ENCODE measurements at places on chromosomes 1 and 21.

DNA sequence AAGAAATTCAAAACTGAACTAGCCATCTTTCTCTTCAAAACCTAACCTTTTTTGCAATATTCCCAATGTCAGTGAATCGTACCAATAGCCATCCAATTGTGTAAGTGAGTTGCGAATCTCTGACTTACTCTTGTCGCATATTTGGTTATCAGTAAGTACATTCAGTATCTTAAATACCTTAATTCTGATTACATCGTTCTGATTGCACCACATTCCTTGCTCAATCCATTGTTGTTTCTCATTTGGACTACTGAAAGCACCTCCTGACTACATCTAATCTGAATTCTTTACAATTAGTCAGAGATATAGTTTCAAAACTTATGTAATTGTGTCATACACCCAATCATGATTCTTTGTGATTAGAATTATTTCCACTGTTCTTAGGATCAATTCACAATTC, 16.8 kb upstream of the BRINP3 start:
- DNase-seq, result no peak

- no peak for DNase-seq
These were observed 24.6 kb downstream of the LAMC2 start for GRCh38 chr1:183210681-183211080.

GRCh38 chr1:97814121-97814520, 106.7 kb downstream of the DPYD start:
- no peak for DNase-seq

DNA sequence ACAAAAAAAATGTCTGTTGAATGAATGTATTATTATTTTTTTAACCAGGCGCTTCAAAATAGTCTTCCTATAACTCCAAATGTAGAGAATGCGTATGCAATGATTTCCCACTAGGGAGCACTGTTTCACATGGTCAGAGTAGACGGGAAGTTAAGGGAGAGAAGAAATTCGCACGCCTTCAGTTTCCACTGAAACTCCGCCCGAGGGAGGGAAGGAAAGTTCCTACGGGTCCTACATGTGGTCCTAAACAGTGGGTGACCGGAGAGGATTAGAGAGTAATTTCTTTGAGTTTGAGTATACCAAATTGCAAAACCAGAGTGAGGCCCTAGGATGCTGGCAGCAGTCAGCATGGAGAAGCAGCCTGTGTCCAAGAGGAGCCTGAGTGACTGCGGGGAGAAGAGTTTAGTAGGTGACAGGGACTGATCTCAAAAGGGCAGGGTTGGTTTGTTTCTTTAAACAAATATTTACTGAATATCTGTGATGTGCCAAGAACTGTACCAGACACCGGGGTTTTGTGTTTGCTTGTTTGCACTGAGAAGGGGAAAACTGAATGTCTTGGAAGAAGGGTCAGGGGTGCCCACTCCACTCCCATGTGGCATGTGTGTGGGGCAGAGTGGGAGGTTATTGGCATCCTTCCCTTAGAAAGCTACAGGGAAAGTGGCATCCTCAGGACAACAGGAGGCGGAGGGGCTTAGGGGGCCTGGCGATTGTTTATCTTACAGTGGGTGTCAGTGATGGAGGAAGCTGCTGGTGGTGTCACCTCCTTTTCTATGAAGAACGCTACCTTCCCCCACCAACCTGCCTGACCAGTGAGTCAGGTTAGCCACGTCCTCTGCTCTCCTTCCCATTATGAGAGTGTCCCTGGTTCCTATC, 22.8 kb downstream of the RNU5D-1 start:
- DNase-seq, result peak; percentile 52

GRCh38 chr1:98975113-98975512, 29.5 kb downstream of the PLPPR5 start:
- no peak for DNase-seq

- DNase-seq, result no peak
These were observed 722 bp downstream of the LHX8 start for GRCh38 chr1:75134647-75135572.

GRCh38 chr1:110489973-110490542, 28.9 kb downstream of the KCNA10 start:
- DNase-seq, result no peak

- no peak for DNase-seq
These were observed 192.3 kb upstream of the ADGRL4 start for GRCh38 chr1:79198832-79199231.

DNA sequence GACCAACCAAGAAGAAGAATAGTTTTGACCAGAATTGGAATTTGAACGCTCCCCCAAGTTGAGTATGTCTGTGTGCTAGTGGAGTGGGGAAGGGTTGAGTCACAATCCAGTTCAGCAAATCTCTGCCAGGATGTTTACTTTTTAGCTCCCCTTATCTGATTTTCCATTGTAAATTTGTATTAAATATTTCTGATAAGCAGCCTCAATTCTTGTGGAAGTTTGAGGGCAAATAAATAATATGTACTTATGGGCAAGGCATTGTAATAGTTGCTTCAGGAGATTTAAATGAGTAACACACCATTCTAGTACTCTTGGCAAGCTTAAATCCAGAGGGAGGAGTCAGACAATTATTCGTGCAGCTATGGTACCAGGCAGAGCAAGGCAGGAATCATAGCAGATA, 14.4 kb downstream of the CXADR start:
- no peak for DNase-seq

- DNase-seq, result no peak
These were observed 37.4 kb downstream of the PCAT6 start for GRCh38 chr1:202848191-202848542.

DNA sequence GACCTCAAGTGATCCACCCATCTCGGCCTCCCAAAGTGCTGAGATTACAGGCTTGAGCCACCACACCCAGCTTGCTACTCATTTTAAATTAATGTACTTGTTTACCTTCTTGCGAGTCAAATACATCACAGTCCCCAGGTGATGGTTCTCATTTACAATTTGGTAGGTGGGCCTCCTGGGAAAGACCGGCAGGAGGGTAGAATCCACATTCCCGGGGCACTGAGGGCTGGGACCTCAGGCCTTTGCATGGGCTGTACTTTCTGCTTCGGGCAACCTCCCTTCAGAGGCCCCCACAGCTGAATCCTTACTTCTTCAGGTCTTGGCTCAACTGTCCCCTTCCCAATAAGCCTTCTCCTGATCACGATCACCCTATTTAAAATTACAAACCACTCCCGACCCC, 165.5 kb downstream of the KAZN start:
- no peak for DNase-seq

DNA sequence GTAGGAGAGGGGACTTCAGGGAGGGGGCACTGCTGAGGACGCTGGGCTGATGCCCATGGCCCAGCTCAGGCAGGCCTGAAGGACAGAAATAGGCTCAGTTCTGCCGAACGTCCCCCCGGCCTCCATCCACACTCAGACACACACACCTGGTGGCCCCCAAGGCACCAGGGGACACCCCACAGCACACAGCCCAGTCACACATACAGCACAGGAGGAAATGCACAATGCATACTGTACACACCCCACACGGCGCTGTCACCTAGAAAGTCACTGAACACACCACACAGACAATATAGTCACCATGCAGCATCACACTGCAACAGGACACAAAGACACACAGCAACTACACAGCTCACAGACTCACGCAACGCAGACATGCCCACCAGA, 562 bp downstream of the SYTL1 start:
- DNase-seq, result peak; percentile 40

DNA sequence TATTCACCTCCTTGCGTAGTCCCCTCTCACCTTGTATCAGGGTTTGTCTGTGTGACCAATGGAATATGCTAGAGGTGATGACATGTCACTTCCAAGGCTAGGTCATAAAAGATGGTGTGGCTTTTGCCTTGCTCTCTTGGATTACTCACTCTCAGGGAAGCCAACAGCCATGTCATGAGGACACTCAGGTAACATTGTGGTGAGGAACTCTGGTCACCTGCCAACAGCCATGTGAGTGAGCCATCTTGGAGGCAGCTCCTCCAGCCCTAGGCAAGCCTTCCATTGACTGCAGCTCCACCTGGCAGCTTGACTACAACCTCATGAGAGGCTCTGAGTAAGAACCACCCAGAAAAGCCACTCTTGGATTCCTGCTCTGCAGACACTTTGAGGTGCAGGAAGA, 11.0 kb upstream of the HEYL start:
- no peak for DNase-seq
